H4 (cell line): ENCODE measurements at places on chromosomes 11 and 22. TPM values are rescaled to one million over a fixed set of nuclear protein-coding genes. Genes with fewer than 3 reads are reported as not detected.
A peak's percentile ranks its signal among the peaks of the same experiment; 100 is the strongest.

The RFPL2 gene
- total RNA-seq: not detected in 2 replicates

The SOX10 gene
- total RNA-seq: not detected in 2 replicates

GRCh38 chr11:1285316-1285744 lies 24.1 kb downstream of the TOLLIP start:
- DNase-seq: no peak

GRCh38 chr11:100681064-100681502 lies 6.0 kb upstream of the ARHGAP42 start:
- DNase-seq: peak; percentile 88

GRCh38 chr11:12544986-12545775 lies 129.0 kb upstream of the TEAD1 start:
- DNase-seq: no peak

GRCh38 chr22:45179276-45180049 lies 15.7 kb downstream of the NUP50 start:
- DNase-seq: no peak

GRCh38 chr22:20400606-20401375 lies 6.8 kb downstream of the ZNF74 start:
- no peak for DNase-seq

DNA sequence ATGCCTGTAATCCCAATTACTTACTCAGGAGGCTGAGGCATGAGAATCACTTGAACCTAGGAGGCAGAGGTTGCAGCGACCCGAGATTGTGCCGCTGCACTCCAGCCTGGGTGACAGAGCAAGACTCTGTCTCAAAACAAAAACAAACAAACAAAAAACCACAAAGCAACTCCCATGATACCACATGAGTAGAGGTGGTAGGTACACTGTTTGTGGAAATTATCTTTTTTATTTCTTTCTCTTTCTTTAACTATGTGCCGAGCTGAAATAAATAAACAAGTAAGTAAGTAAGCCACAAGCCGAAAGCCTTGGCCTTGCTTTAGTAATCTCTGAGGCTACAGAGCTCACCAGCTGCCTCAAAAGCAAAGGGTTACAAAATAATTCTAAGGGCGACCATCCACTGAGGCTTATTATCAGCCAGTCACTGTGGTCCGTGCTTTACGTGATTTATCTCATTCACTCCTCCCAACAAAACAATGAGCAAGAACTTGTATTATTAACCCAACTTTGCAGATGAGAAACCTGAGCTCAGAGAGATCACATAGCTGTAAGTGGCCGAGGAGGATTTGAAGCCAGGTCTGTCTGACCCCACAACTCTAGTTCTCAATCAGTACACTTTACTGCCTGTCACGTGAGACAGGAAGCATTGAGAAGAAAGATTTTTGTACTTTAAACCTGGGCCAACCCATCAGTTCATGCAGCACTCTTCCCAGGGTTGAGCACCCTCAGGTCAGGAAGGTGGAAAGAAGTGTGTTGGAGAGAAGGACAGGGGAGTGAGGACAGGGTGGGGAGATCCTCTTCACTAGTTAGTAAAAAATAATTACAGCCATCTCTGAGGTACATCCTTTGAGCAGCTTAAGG lies 69.8 kb upstream of the MTMR2 start:
- DNase-seq: peak; percentile 45

- no peak for DNase-seq
These were observed 6.4 kb downstream of the ELFN2 start for GRCh38 chr22:37420686-37421467.

- DNase-seq: no peak
These were observed 11.9 kb downstream of the POGLUT3 start for GRCh38 chr11:108486331-108486730.
